ENCODE measurements at places on chromosomes 7 and 10.

- no peak for DNase-seq
Measured at GRCh38 chr7:22667562-22668239, 59.3 kb upstream of the IL6 start.

- DNase-seq, result no peak
Measured at GRCh38 chr10:51892965-51893658, 193.7 kb upstream of the CSTF2T start.

DNA sequence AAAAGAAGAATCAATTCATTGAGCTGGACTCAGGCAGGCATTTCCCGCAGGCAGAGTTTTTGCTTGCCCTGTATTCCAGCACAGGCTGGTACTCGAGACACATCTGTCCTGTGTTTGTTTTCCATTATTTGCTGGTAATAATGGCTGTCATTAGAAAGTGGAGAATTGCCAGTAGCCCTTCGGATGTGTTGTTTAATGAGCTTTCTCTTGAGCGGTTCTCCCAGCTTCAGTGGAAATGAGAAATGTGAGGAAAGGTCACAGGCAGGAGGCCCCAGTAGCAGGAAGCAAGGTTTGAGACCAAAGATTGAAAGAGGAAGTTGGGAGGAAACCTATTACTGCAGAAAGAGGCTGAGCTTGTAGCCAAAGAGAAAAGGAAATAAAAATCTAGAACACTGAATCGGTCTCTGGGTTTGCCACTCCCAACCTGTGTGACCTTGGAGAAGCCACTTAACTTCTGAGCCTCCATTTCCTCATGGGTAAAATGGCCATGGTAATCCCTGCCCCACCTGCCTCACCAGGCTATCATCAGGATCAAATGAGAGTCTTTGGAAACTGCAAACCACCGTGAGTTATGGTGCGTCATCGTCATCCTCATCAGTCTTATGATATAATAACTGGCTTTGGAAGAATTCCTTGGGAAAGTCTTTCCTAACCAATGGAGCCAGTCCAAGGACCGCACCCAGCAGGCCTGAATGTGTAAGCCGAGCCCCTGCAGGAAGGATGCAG lies 67.7 kb downstream of the TACR2 start:
- DNase-seq, result no peak

DNA sequence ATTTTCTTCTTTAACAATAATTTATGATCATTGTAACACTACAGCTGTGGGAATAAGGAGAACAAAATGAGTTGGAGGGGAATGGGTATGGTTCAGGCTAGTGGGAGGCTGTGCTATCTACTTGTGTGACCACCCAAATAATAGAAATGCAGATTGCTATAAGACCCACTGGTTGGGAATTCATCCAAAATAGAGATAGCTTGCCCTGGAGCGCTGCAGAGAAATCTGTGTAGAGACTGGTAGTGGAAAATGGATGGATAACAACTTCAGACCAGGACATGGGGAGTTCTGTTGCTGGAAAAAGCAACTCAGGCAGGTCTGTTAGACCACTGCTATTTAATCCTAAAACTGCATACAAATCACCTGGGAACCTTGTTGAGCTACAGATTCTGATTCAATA lies 137.1 kb upstream of the MKLN1 start:
- no peak for DNase-seq

GRCh38 chr10:103498936-103499638 lies 5.6 kb downstream of the NEURL1 start:
- no peak for DNase-seq

GRCh38 chr7:101740981-101741725 lies 76.3 kb upstream of the CUX1 start:
- no peak for DNase-seq

GRCh38 chr7:387132-388022 lies 97.4 kb downstream of the FOXL3 start:
- no peak for DNase-seq

GRCh38 chr7:137985897-137986251 lies 16.0 kb downstream of the CREB3L2 start:
- DNase-seq, result no peak

GRCh38 chr7:51289623-51290303 lies 26.8 kb downstream of the COBL start:
- DNase-seq, result no peak

DNA sequence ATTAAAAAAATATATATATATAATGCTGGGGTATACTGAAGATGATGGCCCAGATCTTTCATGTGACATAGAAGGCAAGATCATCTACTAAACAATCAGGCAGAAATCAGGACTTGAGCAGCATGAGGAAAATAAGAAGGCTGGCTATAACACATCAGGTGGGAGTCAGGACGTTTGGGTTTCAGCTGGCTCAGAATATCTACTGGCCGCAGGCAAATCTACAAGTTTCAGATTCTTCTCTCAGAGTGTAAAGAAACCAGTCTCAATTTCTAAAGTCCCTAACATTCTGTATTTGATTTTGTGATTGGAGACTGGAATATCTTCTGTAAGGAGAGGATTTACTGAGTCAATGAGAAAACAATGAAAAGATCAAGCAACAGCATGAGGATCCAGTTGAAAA lies 37.7 kb upstream of the FAM3C start:
- DNase-seq, result no peak

DNA sequence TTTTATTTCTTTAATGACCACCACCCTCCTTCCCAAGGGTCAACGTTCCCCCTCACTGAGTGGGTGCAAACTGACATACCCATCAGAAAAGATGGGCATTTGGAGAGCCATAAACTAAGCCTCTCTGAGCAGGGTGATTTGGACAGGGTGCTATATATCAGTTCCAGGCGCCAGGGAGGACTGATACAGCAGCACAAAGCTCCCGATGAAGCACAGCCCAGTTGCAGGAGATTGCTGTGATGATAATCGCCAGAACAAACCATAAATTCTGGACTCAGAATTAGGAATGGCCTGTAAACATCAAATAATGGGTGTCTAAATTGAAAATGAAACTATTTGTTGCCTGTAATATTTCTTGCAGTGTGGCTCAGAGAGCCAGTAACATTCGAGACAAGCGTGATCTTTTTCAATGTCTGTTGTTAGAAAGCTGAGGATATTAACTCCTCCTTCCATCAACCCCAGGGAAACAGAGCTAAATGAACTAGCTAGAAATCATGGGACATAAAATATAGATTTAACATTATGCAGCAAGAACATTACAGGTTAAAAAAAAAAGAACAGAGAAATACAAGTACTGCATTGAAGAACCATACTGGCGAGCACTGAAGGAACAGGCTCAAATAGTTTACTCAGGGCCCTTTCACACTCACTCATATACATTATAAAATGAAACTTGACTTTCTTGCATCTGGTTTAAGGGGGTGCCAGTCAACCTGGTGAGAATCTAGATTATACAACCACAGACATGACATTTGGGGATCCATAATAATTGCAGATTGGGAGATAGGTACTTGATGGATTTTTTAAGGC lies 137.5 kb upstream of the LRRTM3 start:
- DNase-seq, result no peak

DNA sequence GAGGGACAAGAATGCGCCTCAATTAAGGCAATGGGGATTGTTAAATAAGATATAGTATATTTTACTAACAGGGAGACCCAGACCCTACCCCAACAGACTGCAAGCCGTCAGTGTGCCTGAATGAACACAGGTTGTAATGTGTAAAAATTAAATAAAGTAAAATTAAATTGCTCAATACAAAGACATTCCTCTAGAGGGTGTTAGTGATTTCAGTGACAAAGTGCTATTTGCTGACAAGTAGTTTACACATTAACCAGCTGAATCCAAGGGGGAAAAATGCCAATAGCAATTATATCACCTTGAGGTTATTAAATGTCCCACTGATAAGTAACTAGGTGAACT lies 110.5 kb downstream of the EBF3 start:
- no peak for DNase-seq

GRCh38 chr7:27585781-27586447 lies 76.8 kb downstream of the HIBADH start:
- DNase-seq, result no peak

DNA sequence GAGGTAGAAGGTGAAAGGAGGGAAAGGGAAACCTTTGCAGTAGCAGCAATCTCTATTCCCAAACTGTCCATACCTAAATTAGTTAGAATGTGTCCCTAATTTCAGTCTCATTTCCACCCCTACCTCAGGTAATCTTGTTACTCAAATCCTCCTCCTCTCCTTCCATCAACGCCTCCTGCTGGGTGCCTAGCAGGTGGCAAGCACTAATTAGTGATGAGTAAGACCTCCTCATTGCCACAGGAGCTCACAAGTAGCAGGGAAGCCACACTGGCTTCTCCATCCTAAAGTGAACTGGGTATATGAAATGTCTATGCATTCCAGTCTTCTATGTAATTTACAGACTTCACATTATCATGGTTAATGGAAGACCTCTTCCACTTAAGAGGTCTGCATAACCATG lies 25.7 kb upstream of the FAM133B start:
- DNase-seq, result no peak

Data from CD8-positive, alpha-beta memory T cell (primary cell).